ENCODE measurements at places on chromosomes 5 and 9. TPM values are rescaled to one million over a fixed set of nuclear protein-coding genes. Genes with fewer than 3 reads are reported as not detected.

PCDHB3 gene
- total RNA-seq, result 1.7 TPM

PCDH12 gene
- 2.5 TPM for total RNA-seq

OTP gene
- total RNA-seq, result not detected

DNA sequence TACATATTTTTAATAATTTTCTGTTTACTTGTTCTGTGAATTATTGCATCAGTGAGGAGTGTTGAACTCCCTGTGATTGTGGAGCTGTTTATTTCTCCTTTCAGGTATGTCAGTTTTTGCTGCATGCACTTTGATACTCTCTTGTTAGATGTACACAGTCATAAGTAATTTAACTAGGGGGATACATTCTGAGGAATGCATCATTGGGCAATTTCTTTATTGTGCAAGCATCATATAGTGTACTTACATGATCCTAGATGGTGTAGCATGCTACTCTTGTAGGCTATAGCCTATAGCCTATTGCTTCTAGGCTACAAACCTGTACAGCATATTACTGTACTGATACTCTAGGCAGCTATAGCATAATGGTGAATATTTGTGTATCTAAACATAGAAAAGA lies 9.5 kb downstream of the DENND4C start:
- no peaks in the 10 kb centered on the region for H3K4me1 ChIP-seq
- no peak overlapping the region for H3K4me3 ChIP-seq
- H3K27me3 ChIP-seq, result no peaks in the 10 kb centered on the region

- no peaks in the 10 kb centered on the region for H3K27me3 ChIP-seq
- no peak for DNase-seq
- no peaks in the 10 kb centered on the region for H3K36me3 ChIP-seq
- no peak overlapping the region for H3K27ac ChIP-seq
- no peaks in the 10 kb centered on the region for H3K4me1 ChIP-seq
These were observed 75.7 kb upstream of the PPP1R26 start for GRCh38 chr9:135403733-135404450.

DMRTA1 gene
- total RNA-seq, result 0.83 TPM

KCNMB1 gene
- 47.1 TPM for total RNA-seq

DNA sequence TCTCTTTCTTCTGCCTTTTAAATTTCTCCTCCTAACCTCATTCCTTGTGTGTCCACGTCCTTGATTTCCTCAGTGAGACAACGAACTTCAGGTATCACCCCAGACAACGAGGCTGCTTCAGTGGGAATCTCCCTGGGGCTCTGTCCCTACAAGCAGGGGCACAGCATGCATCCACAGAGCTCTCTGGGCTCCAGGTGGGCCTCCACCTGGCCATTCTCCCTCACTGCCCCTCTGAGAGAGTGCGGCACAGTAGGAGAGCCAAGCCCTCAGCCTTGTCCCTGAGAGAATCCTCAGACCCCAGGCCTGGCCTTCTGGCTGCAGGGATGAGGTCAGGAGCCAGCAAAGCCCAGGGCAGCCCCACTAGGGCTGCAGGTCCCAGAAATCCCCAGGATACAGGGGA lies 105.3 kb downstream of the LHFPL2 start:
- H3K4me3 ChIP-seq, result no peak overlapping the region
- peak; percentile 39 for DNase-seq
- H3K4me1 ChIP-seq, result peaks cover 75% of the 10 kb centered on the region
- H3K27me3 ChIP-seq, result no peaks in the 10 kb centered on the region

PRRX2 gene
- not detected for total RNA-seq

Measured in sigmoid colon (tissue), 7 donors.